NCI-H526 treated with DMSO at 0.1 percent for 48 hours (cell line): ENCODE measurements at places on chromosomes 6 and 20.

DNA sequence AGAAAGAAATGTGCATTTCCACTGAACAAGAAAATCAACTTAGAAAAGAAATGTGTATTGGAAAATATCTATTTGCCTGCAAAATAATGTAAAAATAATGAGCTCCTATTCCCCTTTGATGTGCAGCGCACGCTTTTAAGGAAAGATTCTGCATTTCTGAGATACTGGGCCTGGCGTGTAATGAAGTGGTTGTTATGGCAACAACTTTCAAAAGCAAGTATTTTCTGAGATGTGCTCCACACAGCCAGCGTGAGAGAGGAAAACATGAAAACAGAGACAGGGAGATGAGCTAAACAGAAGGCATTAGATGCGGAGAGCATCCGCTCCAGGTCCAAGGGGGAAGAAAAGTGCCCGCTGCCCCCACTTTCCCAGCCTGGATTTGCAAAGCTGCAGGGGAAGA lies 39.1 kb upstream of the GTSF1L start:
- DNase-seq, result no peak

DNA sequence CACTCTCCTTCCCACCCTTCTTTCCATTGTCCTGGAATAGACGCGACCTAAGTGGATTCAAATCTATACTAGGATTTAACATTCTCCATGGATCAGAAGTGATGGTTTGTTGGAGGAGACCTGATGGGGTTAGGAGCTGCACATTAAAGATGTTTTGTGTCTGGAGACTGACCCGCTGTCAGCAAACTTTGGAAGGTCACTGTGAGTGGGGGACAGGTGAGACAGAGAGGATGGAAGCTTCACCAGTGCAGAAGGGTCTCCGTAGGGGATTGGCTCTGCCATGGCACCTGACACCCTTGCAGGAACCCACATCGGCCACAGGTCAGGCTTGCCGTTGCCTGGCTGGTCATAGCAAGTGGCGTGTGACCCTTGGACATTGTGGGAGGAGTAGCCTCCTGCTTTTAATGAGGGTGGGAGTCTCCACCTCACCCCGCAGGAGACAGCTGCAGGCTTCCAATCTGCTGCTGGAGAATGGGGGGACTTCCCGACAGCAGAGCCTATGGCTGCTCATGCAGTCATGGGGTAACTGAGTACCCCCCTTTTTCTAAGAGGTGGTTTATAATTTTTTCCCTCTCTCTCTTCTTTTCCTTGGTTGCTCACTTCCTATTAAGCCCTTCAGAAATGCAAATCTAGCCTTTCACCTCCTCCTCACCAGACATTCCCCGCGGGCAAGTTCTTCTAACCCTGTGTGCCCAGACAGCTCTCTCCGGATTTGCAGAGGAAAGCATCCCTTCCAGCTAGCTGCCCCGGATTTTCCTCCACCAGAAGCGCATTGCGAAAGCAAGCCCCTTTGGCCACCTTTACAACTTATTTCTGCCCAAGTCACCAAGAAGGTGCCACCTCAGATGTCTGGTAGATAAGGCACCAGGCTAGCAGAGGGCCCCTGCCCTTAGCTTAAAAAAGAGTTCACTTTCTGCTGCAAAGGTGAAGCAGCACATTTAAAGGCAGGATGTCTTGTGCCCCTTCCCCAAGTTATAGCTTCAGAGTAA lies 53.5 kb downstream of the DACT2 start:
- no peak for DNase-seq

- peak; percentile 7 for DNase-seq
Measured at GRCh38 chr6:125114248-125114858, 39.2 kb upstream of the TPD52L1 start.

- no peak for DNase-seq
Measured at GRCh38 chr6:169912266-169913095, 161.1 kb downstream of the ERMARD start.

GRCh38 chr6:1285556-1285955 lies 26.3 kb upstream of the FOXQ1 start:
- no peak for DNase-seq

- no peak for DNase-seq
Measured at GRCh38 chr20:37411408-37412219, 65.7 kb downstream of the SRC start.

GRCh38 chr6:117459204-117459944 lies 23.1 kb upstream of the DCBLD1 start:
- DNase-seq, result no peak

- DNase-seq, result no peak
Measured at GRCh38 chr6:164859816-164860215, 449.6 kb downstream of the C6orf118 start.

- no peak for DNase-seq
Measured at GRCh38 chr6:34517461-34517881, 38.7 kb downstream of the SPDEF start.

- DNase-seq, result no peak
Measured at GRCh38 chr6:166861961-166862286, 94.4 kb downstream of the RNASET2 start.

DNA sequence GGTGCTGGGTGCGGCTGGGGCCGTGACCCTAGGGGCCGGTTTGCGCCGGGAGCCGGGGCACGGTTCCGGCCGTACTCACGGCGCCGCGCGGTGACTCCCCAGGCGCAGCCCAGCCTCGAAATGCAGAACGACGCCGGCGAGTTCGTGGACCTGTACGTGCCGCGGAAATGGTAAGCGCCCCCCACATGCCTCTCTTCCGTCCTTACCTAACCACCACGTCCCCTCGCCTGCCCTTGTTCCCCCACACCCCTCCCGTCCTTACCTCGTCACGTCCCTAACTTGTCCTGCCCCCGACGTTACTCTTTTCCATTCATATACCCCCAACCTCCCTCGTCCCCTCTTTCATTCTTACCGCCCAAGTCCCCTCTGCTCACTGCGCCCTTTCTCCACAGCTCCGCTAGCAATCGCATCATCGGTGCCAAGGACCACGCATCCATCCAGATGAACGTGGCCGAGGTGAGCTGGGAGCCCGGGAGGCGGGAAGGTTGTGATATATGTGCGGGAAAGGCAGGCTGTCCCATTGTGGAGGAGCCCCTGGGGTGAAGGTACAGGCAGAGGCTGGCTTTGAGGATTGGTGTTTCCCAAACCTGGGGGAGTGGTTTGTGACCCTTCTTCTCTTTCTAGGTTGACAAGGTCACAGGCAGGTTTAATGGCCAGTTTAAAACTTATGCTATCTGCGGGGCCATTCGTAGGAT lies 463 bp downstream of the RPS21 start:
- DNase-seq, result no peak

- DNase-seq, result no peak
Measured at GRCh38 chr20:21874921-21875320, 169.5 kb downstream of the PAX1 start.
